Muscle of arm (tissue), 14 donors: ENCODE measurements at places on chromosomes 16 and 17.

DNA sequence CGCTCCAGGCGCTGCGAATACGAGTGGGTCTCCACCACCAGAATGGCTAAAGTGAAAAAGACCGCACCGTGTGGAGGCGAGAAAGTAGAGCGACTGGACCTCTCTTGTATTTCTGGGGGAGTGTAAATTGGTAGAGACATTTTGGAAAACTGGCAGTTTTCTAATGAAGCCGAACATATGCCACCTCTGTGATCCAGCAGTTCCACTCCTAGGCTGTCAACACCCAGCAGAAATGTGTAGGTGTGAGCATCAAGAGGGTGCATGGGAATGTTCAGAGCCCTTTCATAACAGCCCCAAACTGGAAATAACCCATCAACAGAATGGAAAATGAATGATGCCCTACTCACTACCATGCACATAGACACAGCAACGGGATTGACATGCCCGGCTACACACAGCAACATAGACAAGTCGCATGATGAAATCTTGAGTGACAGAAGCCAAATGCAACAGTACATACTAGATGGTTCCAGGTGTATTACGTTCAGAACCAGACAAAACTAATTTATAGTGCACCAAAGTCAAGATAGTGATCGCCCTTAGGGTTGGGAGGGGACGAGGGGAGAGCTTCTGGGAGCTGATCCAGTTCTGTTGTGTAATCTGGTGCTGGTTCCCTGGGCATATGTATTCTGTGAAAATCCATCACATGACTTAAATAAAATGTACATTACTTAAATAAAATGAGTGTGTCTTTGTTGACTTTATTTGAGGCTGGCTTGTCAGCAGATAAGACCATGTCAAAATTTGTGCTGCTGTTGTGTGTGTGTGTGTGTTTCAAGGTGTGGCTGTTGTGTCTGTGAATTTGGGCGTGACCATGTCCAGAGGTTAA is 877 bp upstream of the BCL7C start:
- DNase-seq, result no peak

DNA sequence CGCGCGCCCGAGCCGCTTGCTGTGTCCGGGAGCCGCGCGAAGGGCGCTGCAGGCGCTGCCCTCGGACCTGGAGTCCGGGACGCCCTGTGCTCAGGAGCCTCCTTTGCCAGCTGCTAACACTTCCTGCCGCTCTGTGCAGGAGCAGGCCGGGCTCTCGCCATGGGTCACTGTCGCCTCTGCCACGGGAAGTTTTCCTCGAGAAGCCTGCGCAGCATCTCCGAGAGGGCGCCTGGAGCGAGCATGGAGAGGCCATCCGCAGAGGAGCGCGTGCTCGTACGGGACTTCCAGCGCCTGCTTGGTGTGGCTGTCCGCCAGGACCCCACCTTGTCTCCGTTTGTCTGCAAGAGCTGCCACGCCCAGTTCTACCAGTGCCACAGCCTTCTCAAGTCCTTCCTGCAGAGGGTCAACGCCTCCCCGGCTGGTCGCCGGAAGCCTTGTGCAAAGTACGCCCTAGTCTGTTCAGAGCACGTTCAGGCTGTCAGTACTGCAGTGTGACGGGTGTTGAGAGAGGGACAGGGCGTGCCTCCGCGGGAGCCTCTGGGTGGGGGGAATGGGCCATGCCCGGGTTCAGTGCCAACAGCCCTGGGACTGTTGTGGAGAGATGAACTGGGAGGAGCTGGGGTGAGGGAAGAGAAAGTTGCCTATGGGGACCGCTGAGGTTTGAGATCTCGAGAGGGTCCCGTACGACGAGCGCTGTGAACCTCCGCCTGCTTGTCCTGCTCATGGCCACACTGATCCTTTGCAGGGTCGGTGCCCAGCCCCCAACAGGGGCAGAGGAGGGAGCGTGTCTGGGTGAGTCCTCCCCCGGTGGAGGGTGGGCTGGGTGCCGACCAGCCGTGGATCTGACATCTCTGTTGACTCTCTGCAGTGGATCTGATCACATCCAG is 1.3 kb downstream of the ZNF276 start:
- no peak for DNase-seq

- DNase-seq, result peak; percentile 69
These were observed 1.0 kb upstream of the KCNJ2 start for GRCh38 chr17:70168044-70168976.

DNA sequence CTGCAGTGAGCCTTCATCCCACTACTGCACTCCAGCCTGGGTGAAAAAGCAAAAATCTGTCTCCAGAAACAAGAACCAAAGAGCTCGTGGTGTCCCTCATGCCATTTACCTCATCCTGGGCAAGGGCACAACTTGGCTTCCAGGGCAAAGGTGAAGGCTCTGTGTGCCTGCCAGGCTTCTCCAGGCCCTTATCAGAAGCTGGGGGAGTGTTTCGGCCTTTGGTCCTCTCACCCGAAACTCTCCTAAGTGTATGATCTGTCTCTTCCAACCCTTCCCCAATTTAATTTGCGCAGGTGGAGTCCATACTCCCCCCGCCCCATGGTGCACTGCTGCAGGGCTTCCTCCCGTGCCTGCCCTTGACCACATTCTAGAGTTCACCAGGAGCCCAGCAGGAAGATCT is 1.1 kb downstream of the CES2 start:
- no peak for DNase-seq
